ENCODE measurements at places on chromosomes 7 and 10. TPM values are rescaled to one million over a fixed set of nuclear protein-coding genes. Genes with fewer than 3 reads are reported as not detected.
A peak's percentile ranks its signal among the peaks of the same experiment; 100 is the strongest.

DNA sequence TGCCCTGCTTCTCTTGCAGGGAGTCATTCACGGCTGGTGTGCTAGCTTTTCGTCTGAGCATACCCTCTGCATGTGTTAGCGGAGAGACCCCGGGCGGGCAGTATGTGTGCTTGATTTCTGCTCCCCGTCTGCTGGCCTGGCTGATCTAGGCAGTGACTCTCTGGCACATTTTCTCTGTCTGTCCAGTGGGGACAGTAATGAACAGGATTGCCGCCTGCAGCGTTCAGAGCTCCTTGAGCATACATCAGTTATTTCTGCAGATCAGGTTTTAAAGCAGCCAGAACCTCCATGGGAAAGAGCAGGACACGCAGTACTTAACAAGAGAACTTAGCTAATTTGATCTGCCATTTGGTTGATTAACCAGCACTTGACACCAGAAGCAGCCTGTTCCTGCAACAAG, 242.5 kb downstream of the CELF2 start:
- no peak for DNase-seq

GRCh38 chr7:14698239-14698638, 204.3 kb downstream of the DGKB start:
- no peak for DNase-seq

Gene FXYD4
- total RNA-seq = not detected

- DNase-seq = peak; percentile 39
These were observed 40.5 kb downstream of the PRSS2 start for GRCh38 chr7:142811154-142811737.

- peak; percentile 24 for DNase-seq
These were observed 338.2 kb upstream of the PRKCQ start for GRCh38 chr10:6918305-6918704.

DNA sequence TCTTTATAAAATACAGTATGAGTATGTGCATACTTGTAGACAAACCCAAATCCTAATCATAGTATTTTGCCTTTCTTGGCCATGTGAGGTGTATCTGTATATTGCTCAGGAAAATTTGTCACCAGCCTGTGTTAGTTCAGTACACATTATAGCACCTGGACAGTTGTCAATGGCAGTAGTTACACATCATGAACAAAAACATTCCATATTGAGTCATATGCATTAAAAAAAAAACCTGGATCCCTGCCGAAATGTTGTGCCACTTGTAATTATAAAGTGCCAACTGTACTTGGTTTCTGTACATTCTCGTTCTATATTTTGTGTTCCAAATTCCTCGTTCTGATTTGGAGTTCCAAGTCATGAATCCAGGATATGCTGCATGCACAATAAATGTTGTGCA, 410.4 kb downstream of the INHBA start:
- DNase-seq = no peak

GRCh38 chr10:29140151-29140550, 148.7 kb upstream of the LYZL1 start:
- no peak for DNase-seq

Gene CNPY1
- total RNA-seq = not detected

- DNase-seq = no peak
These were observed 164.6 kb downstream of the AUTS2 start for GRCh38 chr7:69762821-69763352.

- DNase-seq = no peak
These were observed 26.0 kb upstream of the PLEKHA1 start for GRCh38 chr10:122348512-122348911.

DNA sequence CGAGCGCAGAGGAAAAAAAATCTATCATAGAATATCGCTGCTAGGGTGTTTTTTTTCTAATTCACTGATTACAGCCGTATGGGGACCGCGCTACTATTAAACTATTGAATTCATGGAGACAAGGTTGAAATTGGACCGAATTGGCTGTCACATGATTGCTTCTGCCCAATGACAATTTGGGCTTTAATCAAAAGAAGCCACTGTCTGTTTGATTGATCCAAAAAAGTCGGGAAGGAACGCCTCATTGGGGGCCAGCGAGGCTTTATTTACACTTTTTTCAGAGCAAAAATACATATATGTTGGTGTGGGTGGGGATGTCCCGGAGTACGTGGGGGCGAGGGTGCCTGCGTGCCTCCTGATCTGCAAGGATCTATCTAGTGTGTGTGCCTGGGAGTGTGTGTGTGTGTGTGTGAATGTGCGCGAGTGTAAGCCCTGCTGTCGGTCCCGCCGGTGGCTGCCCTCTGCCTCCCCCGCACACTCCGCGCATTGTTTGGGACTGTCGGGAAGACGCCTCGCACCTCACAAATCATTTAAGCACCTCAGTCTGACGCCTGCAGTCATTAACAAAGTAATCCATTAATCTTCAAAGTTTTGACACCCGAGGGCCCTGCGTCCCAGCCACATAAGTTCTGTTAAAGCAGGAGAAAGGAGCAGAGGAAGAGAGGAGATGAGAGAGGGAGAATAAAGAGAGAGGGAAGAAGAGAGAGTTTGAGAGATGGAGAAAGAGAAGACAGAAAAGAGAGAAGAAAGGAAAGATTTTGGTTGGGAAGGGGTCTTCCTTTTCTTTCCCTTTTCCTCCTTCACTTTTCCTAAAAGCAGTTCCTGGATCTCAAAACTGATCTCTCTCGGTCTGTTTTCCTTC, at the start of gene HOXA2:
TSS of gene HOXA2 (minus strand) at position 103 of the 862 bp plus-strand sequence. CDS start 183 bp downstream, outside the sequence.
- no peak for DNase-seq

Gene ARHGEF35
- total RNA-seq = 13.7 TPM

Gene SEMA4G
- 15.9 TPM for total RNA-seq
